ENCODE measurements at places on chromosomes 7 and 10.

- no peak for DNase-seq
Measured at GRCh38 chr7:25861601-25862260, 290.3 kb upstream of the NFE2L3 start.

- no peak for DNase-seq
Measured at GRCh38 chr10:30576641-30577040, 52.9 kb downstream of the LYZL2 start.

DNA sequence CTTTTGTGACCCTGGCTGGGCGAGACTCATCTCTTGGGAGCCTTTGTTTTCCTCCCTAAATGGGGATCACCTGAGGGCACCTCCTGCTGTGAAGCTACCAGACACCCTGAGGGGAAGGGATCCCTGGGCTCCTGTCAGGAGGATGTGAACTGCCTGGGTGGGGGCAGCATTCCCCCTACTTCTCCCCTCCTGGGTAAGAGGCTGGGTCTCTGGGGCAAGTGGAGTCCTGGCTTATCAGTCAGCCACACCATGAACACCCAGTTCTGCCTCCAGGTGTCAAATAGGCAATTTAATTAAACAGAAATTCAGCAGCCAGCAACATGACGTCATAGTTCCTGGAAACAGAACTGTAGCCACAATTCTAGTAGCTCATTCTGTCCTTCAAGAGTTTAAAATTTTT lies 97.7 kb upstream of the RET start:
- DNase-seq, result no peak

GRCh38 chr7:9835199-9835598 lies 1138.5 kb upstream of the PHF14 start:
- no peak for DNase-seq

DNA sequence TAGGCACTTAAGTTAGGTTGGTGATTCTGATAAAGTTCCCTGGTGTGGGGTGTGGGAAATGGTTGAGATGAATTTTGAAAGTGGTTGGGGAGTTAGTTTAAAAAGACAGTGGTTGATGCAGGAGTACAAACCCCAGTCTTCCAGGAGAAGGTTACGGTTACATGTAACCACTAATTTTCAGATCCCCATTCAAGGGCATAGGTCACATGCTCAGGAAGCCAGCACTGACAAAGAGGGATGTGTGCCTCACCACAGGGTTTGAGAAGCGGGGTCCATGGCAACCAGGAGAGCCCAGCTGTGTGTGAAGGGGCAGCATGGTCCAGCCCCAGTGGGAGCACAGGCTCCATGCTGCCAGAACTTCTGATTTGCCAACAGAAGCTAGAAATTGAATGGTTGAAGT lies 144.2 kb downstream of the MDFIC start:
- no peak for DNase-seq

DNA sequence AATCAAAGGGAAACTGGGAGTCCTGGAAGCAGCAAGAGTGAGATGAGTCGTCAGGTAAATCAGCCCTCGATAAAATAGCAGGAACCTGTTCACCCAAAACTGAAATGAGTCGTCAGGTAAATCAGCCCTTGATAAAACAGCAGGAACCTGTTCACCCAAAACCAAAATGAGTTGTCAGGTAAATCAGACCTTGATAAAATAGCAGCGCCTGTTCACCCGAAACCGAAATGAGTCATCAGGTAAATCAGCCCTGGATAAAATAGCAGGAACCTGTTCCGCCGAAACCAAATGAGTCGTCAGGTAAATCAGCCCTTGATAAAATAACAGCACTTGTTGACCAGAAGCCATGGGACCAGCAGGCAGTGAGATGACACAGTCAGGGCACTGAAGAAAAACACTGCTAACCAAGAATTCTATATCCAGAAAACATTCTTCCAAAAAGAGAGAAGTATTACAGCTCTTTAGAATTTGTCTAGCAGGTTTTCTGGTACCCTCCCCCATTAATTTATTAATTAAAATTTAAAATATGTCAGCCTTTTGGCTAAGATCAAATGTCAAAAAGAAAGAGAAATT lies 3.4 kb upstream of the CYP2E1 start:
- DNase-seq, result no peak

- DNase-seq, result no peak
Measured at GRCh38 chr10:122234416-122234815, 36.7 kb upstream of the BTBD16 start.

- no peak for DNase-seq
Measured at GRCh38 chr10:89210794-89211425, 3.8 kb upstream of the CH25H start.

- DNase-seq, result no peak
Measured at GRCh38 chr10:91416339-91416855, 6.3 kb downstream of the HECTD2 start.

GRCh38 chr10:31669357-31669756 lies 259.3 kb downstream of the ARHGAP12 start:
- DNase-seq, result no peak

GRCh38 chr7:74453322-74454011 lies at the start of gene GTF2IRD1:
TSS of gene GTF2IRD1 (plus strand) at chr7:74453906. CDS start at chr7:74508081, 54,175 bp downstream.
- no peak for DNase-seq

DNA sequence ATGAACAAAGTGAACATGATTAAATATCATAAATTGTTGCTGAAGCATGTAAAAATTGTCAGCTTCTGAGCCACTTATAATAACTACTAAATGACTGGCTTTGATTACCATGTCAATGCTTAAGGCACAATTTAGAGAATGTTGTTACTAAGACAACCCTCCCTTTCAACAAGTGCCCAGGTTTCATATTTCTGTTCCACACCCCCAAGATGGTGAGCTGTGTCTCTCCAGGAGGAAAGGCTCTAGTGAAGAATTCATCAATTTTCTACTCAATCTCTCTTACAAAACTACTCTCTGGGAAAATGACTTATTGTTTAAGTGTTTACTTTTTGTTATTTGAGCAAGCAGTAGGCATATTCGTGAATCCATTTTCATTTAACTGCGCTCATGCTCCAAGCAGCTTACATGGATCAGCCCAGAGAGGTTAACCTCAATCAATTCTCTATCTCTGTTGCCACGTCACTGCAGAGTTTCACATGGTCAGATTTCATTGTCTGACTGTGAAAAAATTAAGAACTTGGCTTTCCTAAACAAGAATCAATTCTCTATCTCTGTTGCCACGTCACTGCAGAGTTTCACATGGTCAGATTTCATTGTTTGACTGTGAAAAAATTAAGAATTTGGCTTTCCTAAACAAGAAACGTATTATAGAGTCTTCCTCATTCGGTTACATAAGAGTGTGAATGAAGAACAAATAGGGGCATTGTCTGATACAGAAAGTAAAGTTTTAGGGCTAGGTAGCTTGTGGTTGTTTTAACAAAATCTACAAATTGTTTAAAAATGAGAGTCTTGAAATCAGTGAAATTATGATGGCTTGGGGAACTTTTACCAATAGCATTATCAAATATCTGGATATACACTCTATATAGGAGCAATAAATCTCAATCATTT lies 49.7 kb downstream of the CCDC71L start:
- DNase-seq, result no peak

- no peak for DNase-seq
Measured at GRCh38 chr7:145030754-145031153, 194.9 kb upstream of the TPK1 start.

DNA sequence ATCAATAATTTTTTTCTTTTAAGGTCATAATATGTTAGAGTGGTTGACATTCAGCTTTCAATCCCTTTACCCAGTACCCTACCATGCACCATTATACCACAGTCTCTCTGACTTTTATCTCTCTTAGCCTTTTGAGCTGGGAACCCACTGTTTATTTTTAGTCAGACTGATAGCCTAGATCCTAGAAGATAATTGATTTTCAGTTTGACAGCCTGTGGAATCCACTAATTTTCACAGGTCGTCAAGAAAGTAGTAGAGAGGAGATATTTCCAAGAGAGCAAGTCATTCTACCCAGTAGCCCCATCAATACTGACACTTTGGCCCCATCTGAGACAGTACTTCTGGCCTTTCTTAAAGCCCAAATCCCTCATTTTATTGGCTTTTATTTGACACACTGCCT lies 67.1 kb upstream of the CC2D2B start:
- no peak for DNase-seq

- DNase-seq, result no peak
Measured at GRCh38 chr10:5782174-5782573, 31.1 kb downstream of the GDI2 start.

GRCh38 chr7:7321681-7322080 lies 139.3 kb downstream of the C1GALT1 start:
- no peak for DNase-seq

DNA sequence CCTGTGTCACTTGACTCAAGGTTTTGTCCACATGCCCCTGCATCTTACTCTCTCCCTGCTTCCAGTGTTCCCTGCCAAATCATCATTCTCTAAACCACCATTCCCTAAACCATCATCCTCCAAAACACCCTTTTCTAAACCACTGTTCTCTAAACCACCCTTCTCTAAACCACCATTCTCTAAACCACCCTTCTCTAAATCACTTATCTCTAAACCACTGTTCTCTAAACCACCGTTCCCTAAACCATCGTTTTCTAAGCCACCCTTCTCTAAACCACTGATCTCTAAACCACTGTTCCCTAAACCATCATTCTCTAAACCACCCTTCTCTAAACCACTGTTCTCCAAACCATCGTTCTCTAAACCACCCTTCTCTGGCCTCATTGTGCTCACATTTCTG lies 142.1 kb downstream of the CXCL12 start:
- no peak for DNase-seq

DNA sequence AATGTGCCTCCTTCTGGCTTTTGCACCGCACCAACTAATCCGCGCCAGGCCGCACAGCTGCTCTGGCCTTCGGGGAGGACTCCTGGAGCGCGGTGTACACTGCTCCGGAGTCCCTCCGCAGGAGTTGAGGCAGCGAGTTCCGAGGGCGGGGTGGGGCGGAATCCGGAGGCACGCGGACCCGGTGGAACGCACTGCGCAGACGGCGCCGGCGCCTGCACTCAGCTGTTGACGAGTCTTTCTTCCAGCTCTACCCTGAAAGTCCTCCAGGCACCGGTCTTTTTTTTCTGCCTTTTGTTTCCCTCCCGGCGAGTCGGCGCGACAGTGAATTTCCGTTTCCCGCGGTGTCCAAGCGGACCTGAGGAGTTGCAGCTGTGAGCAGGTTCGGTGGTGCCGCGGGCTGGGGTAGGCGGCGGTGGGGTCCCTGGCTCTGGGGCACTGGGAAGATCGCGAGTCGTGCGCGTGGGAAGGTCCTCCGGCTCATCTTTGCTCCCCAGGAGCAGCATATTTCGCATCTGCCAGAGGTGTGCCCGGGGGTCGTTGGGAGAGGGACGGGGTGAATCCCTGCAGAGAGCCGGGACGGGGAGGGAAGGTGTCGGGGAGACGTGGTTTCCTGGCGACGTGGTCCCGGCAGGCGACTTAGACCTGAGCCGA lies 44.1 kb downstream of the SFTPD start:
- peak; percentile 14 for DNase-seq

- no peak for DNase-seq
Measured at GRCh38 chr10:89355394-89355931, 22.4 kb upstream of the IFIT1B start.

- no peak for DNase-seq
Measured at GRCh38 chr7:101066141-101066832, 19.0 kb upstream of the TRIM56 start.

DNA sequence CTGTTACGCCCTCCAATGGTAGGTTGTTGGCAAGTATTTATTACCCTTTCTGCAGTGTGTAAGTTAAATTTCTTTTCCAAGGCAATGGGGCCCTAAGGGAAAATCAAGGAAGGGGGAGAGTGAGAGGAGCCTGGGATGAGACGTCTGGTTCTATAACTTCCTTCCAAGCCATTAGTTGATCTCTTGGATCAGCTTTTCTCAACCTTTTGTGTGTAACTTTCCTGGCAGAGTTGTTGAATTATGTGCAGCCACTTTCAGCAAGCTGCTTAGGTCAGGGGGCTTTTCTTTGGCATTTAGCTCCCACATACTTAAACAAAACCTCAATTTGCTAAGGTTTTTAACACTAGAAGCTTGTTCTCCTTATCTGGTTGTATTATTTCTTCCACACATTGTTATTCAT lies 127.1 kb downstream of the NXPH1 start:
- DNase-seq, result no peak
